ENCODE measurements at places on chromosomes 7 and 10. TPM values are rescaled to one million over a fixed set of nuclear protein-coding genes. Genes with fewer than 3 reads are reported as not detected.

Gene TMEM236
- total RNA-seq, result under 0.01 TPM

Gene SPDYE5
- total RNA-seq, result not detected

Gene TBATA
- not detected for total RNA-seq

Gene ATP5F1C
- total RNA-seq, result 187 TPM

Gene KIAA1217
- total RNA-seq, result 7.1 TPM

Gene GIMAP2
- total RNA-seq, result under 0.01 TPM

Gene SLC29A4
- total RNA-seq, result 5.6 TPM

Gene WNT8B
- total RNA-seq, result not detected

Gene MYO1G
- total RNA-seq, result 0.05 TPM

Gene ANKRD2
- total RNA-seq, result 0.89 TPM

Gene STEAP1B
- total RNA-seq, result 1.5 TPM

Gene HOXA6
- 5.8 TPM for total RNA-seq

Gene KNDC1
- 3.0 TPM for total RNA-seq

Gene NEBL
- total RNA-seq, result under 0.01 TPM

Gene PON1
- not detected for total RNA-seq

Gene BMI1
- 42.8 TPM for total RNA-seq

Gene IL6
- total RNA-seq, result 23.2 TPM

Gene PPP1R9A
- total RNA-seq, result 0.51 TPM

Gene FAM171A1
- 27.5 TPM for total RNA-seq

Gene DENND2A
- total RNA-seq, result under 0.01 TPM

Gene EN2
- under 0.01 TPM for total RNA-seq

Gene GJD4
- not detected for total RNA-seq

Gene ADAM22
- 1.8 TPM for total RNA-seq

Gene LIPA
- 64.1 TPM for total RNA-seq

Gene EXOSC1
- 27.9 TPM for total RNA-seq

Measured in smooth muscle cell of the umbilical artery (primary cell).